ENCODE measurements at places on chromosomes 1 and 21. TPM values are rescaled to one million over a fixed set of nuclear protein-coding genes. Genes with fewer than 3 reads are reported as not detected.
A peak's percentile ranks its signal among the peaks of the same experiment; 100 is the strongest.

SSU72 gene
- 95.9 TPM for polyA plus RNA-seq

- no peak for DNase-seq
Measured at GRCh38 chr21:23155281-23155680, 2157.1 kb downstream of the NCAM2 start.

- no peak for DNase-seq
Measured at GRCh38 chr1:42175314-42176054, 10.9 kb upstream of the GUCA2A start.

DNA sequence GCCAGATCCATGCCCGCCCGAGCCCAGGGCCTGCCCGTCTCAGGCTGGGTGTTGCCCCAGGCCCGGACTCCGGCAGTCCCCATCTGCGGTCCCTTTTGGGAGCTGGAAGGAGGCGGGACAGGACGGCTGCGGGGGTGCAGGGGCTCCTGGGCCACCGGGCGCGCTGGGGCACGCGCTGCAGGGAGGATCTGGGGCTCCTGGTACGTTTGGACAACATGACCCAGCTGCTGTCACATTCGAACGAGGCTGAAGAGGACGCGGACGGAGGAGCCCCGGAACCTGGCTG, 6.6 kb upstream of the CALML6 start:
- DNase-seq = no peak

GRCh38 chr1:189929501-189930099, 548.1 kb downstream of the BRINP3 start:
- DNase-seq = no peak

DNA sequence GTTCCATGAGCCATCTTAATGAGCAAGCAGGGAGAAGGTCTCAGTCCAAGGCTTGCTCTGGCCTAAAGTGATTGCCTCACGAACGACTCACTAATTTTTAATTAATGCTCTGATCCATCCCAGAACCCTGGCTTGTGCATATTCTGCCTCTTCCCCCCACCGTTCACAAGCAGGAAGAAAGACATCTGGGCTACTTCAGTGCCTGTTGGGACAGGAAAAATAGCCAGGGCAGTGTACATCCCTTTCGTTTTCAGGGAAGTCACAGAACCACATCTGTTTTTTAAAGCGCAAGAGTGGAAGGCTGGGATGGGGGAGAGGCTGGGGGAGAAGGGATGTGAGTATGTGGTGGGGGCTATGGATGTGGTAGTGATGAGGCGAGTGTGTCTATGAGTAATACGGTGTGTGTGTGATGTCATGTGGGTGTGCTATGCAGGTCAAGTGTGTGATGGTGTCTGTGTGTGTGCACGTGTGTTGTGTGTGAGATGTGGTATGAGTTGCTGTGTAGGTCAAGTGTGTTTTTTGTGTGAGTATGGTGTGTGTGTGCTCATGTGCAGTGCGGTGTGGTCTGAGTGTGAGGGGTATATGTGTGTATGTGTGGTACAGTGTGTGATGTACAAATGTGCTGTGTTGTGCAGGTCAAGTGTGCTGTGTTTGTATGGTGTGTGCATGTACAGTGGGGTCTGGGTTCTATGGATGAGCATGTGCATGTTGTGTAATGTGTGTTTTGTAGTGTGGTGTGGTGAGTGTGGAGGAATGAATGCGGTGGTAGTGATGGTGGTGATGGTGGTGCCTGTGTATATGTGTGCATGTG, 64.9 kb upstream of the SYT6 start:
- peak; percentile 19 for DNase-seq

DNA sequence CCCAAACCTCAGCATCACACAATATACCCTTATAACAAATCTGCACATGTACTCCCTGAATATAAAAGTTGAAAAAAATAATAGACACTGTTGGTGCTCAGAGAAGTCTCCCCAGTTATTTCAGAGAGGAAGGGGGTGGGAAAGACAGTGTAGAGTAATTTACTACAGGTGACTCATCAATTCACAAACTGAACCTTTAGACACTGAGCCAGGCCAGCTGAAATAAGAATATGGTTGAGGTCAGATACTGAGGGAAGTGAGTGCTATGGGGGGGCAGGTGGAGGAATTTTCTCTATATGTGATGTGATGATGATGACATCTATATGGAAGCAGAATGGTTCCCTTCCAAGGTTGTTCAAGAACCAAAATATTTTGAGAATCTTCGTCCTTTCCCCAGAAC, 50.1 kb downstream of the MRPL39 start:
- DNase-seq = no peak

CNST gene
- 21.7 TPM for polyA plus RNA-seq

DCST1 gene
- 0.34 TPM for polyA plus RNA-seq

- DNase-seq = no peak
Measured at GRCh38 chr1:228108742-228109072, 392 bp downstream of the MRPL55 start.

DNA sequence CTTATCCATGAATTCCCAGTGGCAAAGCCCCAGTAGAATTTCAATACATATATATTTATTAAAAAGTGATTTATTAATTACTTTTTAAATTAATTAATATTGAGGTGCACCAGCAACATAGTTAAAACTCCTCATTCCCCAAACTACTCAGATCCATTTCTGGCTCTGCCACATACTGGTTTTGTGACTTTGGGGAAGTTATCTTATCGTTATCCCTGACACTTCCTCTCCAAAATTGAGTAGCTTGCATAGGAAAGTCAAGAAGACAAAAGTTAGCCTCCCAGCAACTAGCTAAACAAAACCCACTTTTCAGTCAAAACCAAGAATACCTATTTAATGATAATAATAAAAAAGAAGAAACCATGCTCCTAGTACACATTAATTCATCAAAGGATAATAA, 35.9 kb downstream of the TCP10L start:
- DNase-seq = no peak

GRCh38 chr1:116258668-116259419, 114.2 kb upstream of the ATP1A1 start:
- DNase-seq = no peak

ZNF593OS gene
- 0.41 TPM for polyA plus RNA-seq

DNA sequence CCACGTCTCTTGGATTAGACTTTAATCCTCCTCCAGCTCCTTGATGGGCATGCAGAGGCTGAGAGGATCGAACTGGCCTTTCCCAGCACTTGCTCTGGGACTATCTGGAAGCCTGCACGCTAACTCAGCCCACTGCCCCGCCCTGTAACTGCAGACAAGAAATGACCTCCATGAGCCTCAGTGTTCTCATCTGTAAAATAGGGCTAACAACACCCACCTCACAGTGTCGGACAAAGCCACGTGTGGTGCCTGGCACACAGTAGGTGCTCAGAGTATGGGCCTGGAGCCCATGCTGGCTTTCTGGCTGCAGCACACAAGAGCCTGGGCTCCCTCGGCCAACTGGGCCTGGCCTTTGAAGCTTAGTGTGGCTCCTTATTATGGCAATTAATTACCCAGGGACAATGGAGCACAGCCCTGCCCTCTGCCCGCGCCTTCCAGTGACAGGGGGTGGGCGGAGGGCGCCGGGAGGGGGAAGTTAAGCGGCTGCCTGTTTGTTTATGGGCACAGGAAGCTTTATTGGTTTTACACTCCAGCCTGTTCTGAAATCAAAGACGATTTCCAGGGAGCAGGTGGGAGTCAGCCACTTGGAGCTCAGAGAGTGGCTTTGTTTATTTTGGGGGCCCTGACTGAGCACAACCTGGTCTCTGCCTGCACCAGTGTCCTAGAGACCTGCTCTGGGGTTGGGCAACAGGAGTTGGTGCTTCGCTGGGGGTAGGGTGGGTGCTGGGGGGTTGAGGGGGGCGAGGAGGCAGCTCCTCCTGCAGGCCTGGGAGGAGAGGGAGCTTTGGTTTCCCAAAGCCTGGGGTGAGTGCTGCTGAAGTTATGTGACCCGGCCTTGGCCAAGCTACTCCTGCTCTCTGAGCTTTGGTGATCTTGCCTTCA, 31.0 kb downstream of the PAX7 start:
- no peak for DNase-seq

RNF223 gene
- 0.32 TPM for polyA plus RNA-seq

DNA sequence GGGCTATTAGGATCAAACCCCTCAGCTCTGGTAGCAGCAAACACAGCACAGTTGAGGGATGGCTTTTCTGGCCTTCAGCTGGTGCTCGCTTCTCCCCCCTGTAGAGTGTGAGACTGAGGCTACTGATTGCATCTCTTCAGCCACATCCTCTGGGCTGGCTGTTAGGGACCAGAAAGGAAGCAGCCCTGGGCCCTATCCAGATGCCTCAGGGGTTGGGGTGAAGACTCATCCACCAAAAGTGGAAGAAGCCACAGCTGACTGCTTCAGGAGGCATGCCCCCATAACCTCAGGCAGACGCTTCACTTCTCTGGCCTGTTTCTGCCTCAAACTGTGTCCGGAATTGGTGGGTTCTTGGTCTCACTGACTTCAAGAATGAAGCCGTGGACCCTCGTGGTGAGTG, 6.2 kb upstream of the TMEM200B start:
- DNase-seq = no peak

- no peak for DNase-seq
Measured at GRCh38 chr1:162169031-162169790, 99.7 kb downstream of the NOS1AP start.

GRCh38 chr1:228920831-228921230, 185.6 kb downstream of the RHOU start:
- DNase-seq = no peak

GPX7 gene
- 68.8 TPM for polyA plus RNA-seq

CD52 gene
- polyA plus RNA-seq = 3.8 TPM

SLC6A9 gene
- polyA plus RNA-seq = 5.6 TPM

DEGS1 gene
- 60.9 TPM for polyA plus RNA-seq

SLC22A15 gene
- 7.2 TPM for polyA plus RNA-seq

- no peak for DNase-seq
Measured at GRCh38 chr21:31671931-31672330, 12.4 kb downstream of the SOD1 start.
